Tongue (tissue), 3 donors: ENCODE measurements at places on chromosomes 5 and 9. TPM values are rescaled to one million over a fixed set of nuclear protein-coding genes. Genes with fewer than 3 reads are reported as not detected.
A peak's percentile ranks its signal among the peaks of the same experiment; 100 is the strongest.

- no peak for DNase-seq
These were observed 6.9 kb downstream of the FNBP1 start for GRCh38 chr9:130036099-130036498.

The PCDHB8 gene
- total RNA-seq = 2.3 TPM

DNA sequence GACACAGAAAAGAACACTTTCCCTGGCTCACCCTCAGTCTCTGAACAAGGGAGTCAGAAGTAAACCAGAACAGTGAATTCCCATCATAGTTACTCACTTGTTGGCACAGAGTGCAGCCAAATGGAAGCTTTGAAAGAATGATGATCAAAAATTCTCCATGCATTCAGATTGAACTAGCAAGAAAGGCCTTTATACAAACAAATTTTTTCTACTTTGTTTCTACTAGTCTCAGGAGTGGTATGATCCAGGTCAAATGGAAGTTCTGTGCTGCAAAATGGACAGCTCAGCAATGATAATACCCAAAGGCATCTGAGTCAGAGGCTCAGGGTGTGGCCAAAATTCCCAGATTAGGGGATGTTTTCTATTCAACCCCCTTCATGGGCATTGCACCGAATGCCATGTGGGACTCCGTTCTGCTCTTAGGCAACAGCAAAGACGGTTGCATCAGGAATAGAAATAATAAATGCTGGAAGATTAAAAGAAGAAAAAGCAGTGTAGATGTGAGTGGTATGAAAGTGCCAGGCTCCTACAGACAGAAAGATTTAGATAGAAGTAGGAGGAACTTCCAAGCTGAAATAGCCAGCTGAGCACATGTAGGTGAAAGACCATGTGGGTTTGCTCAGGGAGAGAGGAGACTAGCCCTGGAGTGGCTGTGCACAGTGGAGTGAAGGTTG lies 24.0 kb upstream of the ASPN start:
- peak; percentile 88 for DNase-seq

DNA sequence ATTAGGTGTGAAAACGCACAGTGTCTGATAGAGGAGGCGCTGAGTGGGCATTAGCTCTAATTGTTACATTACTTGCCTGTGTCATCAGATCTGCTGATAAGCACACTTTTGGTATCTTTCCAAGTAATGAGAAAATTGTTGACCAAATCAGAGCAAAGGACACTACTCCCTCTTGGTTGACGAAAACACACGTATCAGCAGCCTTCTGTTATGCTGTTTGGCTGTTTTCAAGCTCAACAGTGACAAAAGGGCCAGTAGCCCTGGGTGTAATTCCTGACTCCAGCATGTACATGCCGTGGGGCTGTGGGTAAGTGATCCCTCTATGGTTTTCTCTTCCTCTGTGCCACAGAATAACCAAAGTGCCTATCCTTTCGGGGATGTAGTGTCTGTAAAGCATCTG lies 151.4 kb downstream of the AUH start:
- no peak for DNase-seq

DNA sequence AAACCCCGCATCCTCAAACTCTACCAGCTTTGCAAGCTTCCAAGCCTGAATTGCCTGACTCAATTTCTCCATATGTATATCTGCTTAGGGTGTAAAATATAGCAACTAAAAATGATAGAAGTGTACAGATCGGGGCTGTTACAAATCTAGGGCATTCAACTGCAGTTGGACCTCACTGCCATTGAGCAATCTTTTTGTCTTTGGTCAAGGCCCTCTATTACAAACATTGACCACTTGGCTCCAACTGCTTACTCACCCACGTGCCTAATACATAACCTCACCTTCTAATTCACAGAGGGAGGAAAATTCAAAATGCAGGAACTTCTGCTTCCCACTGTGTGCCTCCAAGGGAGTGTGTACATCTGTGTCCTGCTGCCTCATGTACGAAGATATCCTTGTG lies 10.0 kb downstream of the LRRC70 start:
- no peak for DNase-seq

GRCh38 chr5:19886123-19886917 lies 101.7 kb downstream of the CDH18 start:
- no peak for DNase-seq

GRCh38 chr9:32738501-32739172 lies 44.7 kb upstream of the TMEM215 start:
- no peak for DNase-seq
